ENCODE measurements at places on chromosomes 1 and 21.

DNA sequence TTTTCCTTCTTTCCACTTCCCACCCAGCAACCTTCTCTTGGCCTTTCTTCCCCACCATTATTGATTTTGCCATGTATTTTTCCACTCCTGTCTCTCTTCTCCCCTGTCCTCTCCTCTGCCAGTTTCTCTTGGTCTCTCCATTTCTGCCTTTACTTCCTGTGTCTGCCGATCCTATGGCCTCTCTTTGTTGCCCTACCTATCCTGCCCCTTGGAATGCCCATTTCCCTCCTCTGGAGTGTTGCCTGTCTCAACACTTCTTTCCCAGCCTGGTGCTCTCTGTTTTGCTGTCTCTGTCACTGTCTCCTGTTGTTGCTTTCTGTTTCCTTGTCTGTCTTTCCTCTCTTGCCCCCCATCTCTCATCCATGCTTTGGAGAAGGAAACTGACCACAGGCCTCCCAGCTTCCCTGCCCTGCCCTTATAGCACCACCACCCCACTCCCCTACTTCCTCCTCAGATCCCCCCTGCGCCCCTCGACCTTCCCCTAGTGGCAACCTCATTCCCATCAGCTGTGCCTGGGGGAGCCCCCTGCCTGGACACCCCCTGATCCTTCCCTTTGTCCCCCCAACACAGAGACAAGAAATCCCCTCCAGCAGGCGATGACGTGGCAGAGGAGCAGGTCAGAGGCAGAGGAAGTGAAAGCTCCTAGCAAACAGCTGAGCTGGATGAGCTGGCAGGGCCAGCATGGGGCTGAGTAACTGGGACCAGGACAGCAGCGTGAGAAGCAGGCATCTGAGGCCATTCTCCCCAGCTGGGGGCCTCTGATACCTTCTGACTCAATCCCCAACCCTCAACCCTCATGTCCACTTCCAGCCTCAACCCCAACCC is 6.6 kb upstream of the ETV3L start:
- no peak for DNase-seq

GRCh38 chr1:11903210-11903609 is 23.0 kb downstream of the KIAA2013 start:
- DNase-seq = no peak

DNA sequence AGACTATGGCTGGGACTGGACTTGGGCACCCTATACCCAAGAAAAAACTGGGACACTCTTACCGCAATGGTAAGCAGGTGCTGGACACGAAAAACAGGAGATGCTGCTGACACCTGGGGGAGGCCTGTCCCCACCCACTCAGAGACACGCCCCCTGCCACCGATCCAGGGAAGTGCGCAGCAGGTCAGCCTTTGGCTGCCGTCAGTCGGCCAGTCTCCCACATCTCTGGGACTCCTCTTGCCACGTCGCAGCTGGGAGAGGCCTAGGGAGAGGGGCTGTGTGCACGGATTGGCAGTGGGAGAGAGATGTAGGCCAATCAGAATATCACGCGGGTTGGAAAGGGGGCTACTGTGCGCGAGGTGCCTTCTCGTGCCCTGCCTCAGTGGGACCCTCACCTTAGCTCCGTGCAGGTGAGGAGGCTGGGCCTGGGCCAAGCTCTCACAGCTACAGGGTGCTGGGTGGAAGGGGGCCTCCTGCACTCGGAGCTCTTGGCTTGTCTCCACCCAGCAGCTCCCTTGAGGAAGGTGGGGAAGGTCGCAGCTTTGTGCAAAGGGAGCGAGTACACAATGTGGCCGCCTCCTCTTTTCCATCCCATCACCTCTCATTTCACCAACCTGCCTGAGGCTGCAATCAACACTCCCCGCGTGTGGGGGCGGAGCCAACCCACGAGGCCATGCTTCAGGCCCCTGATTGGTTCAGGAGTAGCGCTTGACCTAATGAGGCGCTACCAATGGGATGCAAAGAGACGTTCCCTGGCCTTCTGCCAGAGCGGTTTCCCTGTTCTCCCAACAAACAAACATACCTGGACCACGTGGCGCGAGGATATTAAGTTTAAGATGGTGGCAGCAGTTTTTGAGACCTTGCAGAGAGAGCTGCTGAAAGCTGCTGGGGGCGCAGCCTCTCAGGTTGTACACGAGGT is 25.7 kb upstream of the LDLRAP1 start:
- no peak for DNase-seq

GRCh38 chr1:247246325-247247115 is 9.4 kb upstream of the VN1R5 start:
- DNase-seq = no peak

GRCh38 chr1:231422798-231423309 is 767 bp upstream of the EGLN1 start:
- no peak for DNase-seq

- no peak for DNase-seq
These were observed 109.8 kb upstream of the COL6A1 start for GRCh38 chr21:45871616-45872236.

DNA sequence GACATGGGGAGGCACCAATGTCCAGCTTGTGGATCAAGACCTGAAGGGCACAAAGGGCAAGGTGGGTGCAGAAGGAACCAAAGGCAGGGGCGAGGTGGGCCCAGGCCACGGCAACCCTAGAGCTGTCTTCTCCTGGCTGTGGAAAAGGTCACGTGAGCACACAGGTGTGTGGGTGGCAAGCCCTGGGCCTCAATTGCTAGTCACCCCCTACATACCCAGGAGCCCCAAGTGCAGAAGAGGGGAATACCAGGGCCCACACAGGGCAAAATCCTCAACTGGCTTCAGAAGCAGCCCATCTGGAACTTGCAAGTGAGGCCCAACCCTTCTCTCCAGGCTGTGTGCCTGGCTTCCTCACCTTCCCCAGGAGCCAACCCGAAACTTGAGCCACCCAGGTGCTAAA is 25.6 kb downstream of the ZBTB17 start:
- DNase-seq = no peak

GRCh38 chr1:63129184-63129583 is 193.2 kb upstream of the FOXD3 start:
- no peak for DNase-seq

- no peak for DNase-seq
These were observed 65.2 kb upstream of the TARBP1 start for GRCh38 chr1:234544087-234544579.

DNA sequence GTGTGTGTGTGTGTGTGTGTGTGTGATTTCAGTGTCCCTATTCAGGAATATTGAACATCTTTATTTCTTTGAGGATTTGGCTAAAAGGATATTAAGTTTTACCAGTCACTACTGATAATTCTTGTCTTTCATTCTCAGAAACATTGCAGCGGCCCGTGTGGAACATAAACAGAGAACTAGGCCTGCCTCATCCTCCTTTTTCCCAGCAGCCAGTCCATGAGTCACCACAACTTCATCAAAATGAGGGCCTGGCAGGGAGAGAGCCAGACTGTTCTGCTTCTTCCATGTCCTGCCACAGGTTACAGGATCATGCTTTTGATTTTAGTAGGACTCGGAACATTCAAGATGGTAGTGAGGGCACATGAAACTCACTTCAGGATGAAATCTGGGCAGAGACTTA is 50.7 kb downstream of the LRIG2 start:
- no peak for DNase-seq

- no peak for DNase-seq
These were observed at the start of gene CBR3 for GRCh38 chr21:36134803-36135390. Gene CBR3 (plus strand): TSS chr21:36135079. CDS start chr21:36135193, 114 bp downstream.

- DNase-seq = no peak
These were observed 15.2 kb upstream of the NBPF1 start for GRCh38 chr1:16628361-16629111.

DNA sequence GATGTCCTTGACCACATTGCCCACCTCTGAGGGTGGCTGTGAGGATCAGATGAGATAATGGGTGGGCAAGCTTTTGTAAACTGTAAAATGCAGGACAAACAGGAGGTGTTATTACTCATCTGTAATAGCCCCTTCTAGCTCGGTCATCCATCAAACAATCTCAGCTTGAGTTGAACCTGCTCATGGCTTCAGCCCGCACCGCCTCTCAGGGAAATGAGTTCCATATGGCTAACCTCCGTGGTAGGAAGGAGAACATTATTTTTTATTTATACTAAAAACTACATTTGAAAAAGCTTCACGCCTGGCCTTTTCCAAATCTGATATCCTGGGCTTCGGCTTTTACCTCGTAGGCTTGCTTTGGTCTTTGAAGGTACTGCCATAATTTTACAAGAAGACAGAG is 116.2 kb upstream of the USP24 start:
- DNase-seq = no peak

GRCh38 chr21:45141507-45141906 is 67.1 kb downstream of the ADARB1 start:
- DNase-seq = no peak

- no peak for DNase-seq
These were observed 34.4 kb downstream of the NID1 start for GRCh38 chr1:236030534-236030933.

- DNase-seq = no peak
These were observed 4.0 kb upstream of the SAMSN1 start for GRCh38 chr21:14550135-14550534.

DNA sequence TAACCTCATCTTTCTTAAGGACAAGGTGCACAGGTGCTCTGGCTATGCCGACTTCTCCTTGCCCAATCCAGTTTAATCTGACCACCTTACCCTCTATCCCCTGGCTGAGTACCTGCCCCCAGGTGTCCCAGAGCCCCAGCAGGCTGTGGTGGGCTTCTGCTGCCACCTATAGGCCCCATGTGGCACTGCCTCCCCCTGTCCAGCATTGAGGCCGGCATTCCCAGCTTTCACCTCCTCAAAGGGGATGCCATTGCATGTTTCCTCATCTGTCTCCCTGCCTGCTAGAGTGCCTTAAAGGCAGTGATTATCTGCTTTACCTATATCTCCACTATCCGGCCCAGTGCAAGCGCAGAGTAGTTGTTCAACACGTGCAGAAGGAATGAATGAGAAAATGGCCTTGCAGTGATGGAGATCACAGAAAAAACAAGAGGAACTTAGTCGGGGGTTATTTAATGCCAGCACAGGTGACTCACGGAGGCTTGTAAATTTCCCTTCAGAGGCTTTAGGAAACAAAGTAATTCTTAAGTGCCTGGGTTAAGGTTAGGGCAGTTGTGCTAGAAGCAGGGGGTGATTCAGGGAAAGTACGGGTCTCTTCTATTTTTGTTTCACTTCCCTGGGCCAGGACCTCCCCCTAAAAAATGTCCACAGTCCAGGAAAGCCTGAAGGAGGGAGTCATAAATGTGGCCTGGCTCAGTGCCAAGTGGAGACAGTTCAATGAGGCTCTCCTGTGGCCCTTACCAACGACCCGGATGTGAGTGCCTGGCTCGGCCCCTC is 131.8 kb upstream of the NGF start:
- DNase-seq = peak; percentile 15

- no peak for DNase-seq
These were observed 67.6 kb upstream of the NEK2 start for GRCh38 chr1:211742889-211743529.

DNA sequence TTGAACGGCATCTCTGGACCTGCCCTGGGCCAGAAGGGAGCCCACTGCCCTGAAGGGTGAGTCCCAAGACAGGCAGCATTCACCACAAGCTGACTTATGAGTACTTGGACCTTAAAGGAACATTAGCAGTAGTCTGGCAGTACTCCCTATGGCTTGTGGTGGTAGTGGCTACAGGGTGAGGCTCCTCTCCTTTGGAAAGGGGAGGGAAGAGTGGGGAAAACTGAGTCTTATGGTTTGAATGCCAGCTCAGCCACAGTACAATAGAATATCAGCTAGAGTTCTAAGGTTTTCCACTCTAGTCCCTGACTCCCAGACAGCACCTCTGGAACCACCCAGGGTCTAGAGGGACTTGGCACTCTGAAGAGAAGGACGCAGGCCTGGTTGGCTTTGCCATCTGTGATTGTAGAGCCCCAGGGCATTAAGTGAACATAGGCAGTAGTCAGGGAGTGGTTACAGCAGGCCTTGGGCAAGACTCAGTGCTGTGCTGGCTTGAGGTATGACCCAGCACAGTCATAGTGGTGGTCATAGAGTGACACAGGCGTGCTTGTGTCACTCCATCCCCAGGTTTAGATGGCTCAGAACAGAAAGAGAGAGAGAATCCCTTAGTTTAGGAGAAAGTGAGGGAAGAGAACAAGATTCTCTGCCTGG is 31.0 kb downstream of the CD53 start:
- no peak for DNase-seq

- no peak for DNase-seq
These were observed 362.4 kb upstream of the PKN2 start for GRCh38 chr1:88321706-88322105.

GRCh38 chr21:14617871-14618270 is 71.8 kb upstream of the SAMSN1 start:
- DNase-seq = no peak

- DNase-seq = no peak
These were observed 25.2 kb upstream of the FOXE3 start for GRCh38 chr1:47390843-47391242.

DNA sequence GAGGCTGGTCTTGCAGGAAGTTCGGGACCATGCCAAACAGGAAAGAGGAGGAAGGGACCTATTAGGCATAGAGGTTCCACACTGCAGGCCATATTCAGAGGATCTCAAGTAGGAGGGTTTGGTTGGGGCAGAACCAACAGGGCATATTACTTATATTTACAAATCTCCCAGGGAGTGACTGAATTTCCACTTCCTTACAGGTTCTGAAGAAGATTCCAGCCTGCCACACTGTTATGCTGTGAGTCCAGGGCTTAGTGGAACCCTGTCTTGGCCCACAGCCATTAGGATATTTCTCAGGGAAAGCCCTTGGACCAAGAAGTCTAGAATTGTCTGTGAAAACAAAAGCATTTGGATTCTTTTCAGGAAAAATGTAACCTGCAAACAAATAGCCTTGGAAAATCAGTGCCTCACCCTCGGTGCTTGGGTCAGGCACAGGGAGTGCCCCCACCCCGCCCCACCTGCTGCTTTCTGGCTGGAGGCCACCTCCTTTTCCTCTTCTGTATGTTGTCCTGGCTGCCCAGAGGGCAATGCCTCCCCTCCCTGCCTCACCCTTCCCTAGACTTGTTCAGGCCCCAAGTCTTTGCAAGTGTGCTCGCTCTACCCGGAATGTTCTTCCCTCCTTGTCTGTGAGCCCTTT is 41.0 kb upstream of the JUN start:
- no peak for DNase-seq

GRCh38 chr21:42525676-42526378 is 12.2 kb downstream of the SLC37A1 start:
- DNase-seq = no peak

GRCh38 chr21:37944496-37944895 is 28.2 kb upstream of the KCNJ6 start:
- no peak for DNase-seq

DNA sequence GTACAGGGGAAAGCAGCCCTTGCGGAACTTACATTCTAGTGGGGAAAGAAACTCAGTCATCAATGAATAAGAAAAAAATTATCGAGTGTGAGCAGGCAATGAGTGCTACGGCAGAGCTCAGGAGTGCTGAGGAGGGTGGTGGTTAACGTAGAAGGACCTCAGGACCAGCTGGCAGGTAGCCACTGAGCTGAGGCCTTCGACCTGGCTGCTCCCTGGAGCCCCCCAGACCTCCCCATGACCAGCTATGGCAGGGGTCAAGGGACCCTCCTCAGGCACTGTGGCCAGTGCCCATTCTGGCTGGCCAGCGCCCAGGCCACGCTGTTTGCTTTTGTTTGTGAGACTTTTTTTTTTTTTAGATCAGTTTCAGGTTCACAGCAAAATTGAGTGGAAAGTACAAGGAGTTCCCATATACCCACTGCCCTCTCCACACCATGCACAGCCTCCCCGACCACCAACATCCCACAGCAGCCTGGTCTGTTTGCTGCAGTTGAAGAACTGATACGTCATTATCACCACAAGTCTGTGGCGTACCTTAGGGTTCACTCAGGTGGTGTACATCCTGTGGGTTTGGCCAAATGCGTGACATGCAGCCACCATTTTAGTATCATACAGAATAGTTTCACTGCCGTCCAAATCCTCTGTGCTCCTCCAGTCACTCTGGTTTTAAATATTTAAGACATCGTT is 11.8 kb upstream of the TTC22 start:
- DNase-seq = no peak
